ENCODE measurements at places on chromosomes 11 and 22.

GRCh38 chr22:39268645-39269044, 23.9 kb upstream of the PDGFB start:
- no peak for DNase-seq

- peak; percentile 59 for DNase-seq
Observed at GRCh38 chr11:47143322-47143721, 33.4 kb downstream of the ARFGAP2 start.

DNA sequence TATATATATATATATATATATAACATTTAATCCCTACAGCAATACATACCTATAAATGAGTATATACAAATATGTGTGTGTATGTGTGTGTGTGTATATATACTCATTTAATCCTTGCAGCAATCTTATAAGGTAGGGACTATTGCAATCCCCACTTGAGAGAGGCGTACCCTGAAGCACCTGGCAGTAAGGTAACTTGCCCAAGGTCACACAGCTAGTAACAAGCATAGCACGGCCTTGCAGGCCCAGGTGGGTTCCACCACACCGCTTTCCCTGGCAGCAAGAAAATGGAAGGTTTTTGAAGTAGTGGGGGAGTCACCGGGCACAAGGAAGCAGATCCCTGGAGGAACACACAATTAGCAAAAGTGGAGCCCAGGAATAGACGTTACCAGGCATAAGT, 3.3 kb upstream of the ADA2 start:
- DNase-seq = no peak

GRCh38 chr11:128195756-128196155, 391.6 kb downstream of the ETS1 start:
- DNase-seq = no peak

DNA sequence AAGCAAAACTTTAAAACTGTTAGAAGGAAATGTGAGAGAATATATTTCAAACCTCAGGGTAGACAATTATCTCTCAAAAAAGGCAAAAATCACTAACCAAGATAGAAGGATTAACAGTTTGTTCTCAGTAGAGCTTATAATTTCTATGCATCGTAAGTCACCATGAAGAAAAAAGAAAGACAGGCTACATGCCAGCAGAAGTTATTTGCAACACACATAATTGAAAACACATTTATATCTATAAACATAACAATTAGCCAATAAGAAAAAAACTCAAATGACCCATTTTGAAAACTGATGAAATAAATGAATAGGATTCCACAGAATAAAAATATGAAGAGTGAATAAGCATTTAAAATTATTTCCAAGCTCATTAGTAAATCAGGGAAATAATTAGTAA, 24.4 kb upstream of the SNX19 start:
- peak; percentile 84 for DNase-seq

GRCh38 chr11:20093775-20094174, 66.5 kb downstream of the DBX1 start:
- DNase-seq = no peak

- DNase-seq = no peak
Observed at GRCh38 chr11:105693075-105693759, 83.3 kb downstream of the GRIA4 start.

DNA sequence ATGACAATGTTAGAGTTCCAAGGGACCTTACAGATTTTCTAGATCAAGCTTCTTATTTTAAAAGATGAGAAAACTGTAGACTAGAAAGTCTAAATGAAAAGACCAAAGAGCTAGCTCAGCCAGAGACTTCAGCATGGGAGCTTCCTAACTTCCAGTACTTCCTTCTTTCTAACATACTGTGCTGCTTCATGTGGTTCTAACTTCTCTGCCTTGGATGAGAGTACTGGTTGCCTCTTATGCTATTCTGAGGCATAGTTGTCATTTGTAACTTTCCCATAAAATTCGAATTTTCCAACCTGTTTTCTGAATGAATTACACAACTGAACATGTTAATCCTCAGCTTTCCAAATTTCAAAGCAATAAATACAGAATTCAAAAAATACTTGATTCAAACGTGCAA, 1.8 kb downstream of the MTMR2 start:
- DNase-seq = no peak

GRCh38 chr11:130328420-130328819, 13.7 kb upstream of the ZBTB44 start:
- no peak for DNase-seq

Data from fibroblast of gingiva (primary cell).